ENCODE measurements at places on chromosomes 11 and 22.

- no peak for DNase-seq
Measured at GRCh38 chr11:26319906-26320305, 12.0 kb upstream of the ANO3 start.

- no peak for DNase-seq
Measured at GRCh38 chr11:45933846-45934579, 11.6 kb downstream of the LARGE2 start.

DNA sequence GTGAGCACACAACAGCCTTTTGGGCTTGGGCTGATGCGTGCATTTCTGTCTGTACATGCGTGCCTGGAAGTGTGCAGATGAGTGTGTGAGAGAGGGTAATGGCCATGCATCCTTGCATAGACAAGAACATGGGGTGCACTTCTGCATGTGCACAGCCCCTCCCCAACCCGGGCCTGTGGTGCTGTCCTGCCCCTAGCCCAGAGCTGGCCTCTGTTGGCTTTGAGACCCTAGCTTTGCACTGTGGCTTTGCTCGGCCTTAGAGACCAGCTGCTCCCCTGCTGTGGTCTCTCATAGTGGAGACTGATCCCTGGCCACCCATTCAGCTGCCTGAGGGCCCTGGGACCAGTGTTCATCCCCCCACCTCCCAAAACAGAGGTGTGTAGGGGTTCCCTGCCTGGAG is 25.4 kb downstream of the ST3GAL4 start:
- DNase-seq = no peak

DNA sequence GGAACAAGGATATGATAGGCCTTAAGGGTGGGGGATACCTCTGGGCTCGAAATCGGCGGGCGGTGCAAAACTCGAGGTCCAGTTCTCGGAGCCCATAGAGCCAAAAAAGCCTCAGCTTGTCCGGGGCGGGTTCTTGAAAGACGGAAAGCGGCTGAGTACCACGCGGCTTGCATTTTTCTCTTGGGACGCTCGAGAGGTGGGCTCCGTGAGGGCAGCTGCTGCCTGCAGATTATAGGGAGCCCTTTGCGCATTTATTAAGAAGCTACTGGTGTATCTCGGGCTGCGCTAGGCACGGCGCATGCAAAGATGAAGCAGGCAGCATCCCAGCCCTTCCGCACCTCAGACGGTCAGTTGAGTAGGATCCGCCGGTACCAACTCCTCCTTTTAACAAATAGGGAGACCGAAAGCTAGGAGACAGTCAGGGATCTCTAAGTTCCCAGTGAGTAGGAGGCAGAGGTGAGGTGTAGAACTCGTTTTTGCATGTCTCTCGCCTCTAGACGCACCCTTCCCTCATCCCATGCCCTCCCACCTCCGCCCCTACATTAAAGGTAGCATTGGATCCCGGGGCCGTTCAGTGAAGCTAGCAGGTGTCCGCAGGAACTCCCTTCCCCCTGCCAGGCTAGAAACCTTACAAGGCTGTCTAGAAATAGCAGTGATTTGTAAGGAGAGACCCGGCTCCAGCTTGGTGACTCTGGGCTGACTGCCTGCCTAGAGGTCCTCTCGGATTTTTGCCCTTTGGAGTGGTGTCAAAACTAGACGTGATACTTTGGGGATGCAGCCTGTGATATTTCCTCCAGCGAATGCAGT is 768 bp downstream of the LDHA start:
- peak; percentile 46 for DNase-seq

- peak; percentile 85 for DNase-seq
Measured at GRCh38 chr11:130636722-130637464, 188.4 kb downstream of the ADAMTS15 start.

Measured in astrocyte of the hippocampus (primary cell).